ENCODE measurements at places on chromosomes 3 and 15. TPM values are rescaled to one million over a fixed set of nuclear protein-coding genes. Genes with fewer than 3 reads are reported as not detected.

FBXO40 gene
- not detected for total RNA-seq

GOLGA8O gene
- total RNA-seq = 0.20 TPM

ARPIN gene
- 12.7 TPM for total RNA-seq

IL5RA gene
- total RNA-seq = not detected

CDHR4 gene
- total RNA-seq = not detected

GPR27 gene
- under 0.01 TPM for total RNA-seq

UBAP1L gene
- total RNA-seq = 2.2 TPM

UTS2B gene
- total RNA-seq = 0.59 TPM

EEFSEC gene
- total RNA-seq = 6.3 TPM

ANKUB1 gene
- total RNA-seq = not detected

ZNF385D gene
- total RNA-seq = 5.1 TPM

SERPINI2 gene
- not detected for total RNA-seq

NTRK3 gene
- not detected for total RNA-seq

MORC1 gene
- not detected for total RNA-seq

GOLGA8T gene
- not detected for total RNA-seq

ZBBX gene
- total RNA-seq = not detected

NCKIPSD gene
- total RNA-seq = 18.0 TPM

KIF23 gene
- 40.5 TPM for total RNA-seq

UNC13C gene
- total RNA-seq = not detected

NANOGP8 gene
- 0.73 TPM for total RNA-seq

CPNE4 gene
- 0.20 TPM for total RNA-seq

ABHD17C gene
- total RNA-seq = 4.7 TPM

ADAMTS17 gene
- total RNA-seq = 0.73 TPM

CLDN1 gene
- 0.20 TPM for total RNA-seq

ROPN1 gene
- total RNA-seq = not detected

TTLL13 gene
- total RNA-seq = not detected

CTXND1 gene
- not detected for total RNA-seq

FOXL2NB gene
- total RNA-seq = 0.78 TPM

SAXO2 gene
- 1.8 TPM for total RNA-seq

CCR9 gene
- not detected for total RNA-seq

TRAIP gene
- 6.5 TPM for total RNA-seq

SPESP1 gene
- total RNA-seq = 8.8 TPM

VIPR1 gene
- not detected for total RNA-seq

Measured in subcutaneous preadipocyte (primary cell).